ENCODE measurements at places on chromosomes 6 and 20.

DNA sequence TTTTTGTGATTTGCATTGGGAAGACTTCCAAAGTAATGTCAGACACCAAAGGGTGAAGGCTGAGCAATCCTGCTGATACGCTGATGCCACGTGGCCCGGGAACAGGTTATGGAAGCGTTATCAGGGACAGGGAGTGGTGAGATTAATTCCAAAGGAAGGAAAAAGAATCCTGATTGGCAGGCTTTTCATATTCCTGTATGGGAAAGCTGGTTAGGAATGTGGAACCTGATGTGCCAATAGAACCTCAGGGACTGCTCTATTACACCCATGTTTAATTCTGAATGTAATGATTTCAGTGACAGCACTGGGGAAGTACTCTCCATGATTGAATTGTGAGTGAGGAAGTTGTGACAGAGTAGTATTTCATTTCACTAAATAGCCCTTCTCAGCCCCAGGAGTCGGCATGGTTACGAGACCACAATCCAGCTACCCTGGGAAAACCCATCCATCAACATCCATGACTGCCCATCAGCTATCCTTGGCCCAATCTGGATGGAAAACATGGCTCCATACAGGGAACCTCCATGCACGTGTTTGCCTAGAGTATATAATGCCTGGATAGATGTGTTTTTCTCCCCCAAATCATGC lies 49.4 kb downstream of the F13A1 start:
- no peak for DNase-seq

GRCh38 chr6:157684620-157685299 lies 138.3 kb upstream of the SNX9 start:
- no peak for DNase-seq

DNA sequence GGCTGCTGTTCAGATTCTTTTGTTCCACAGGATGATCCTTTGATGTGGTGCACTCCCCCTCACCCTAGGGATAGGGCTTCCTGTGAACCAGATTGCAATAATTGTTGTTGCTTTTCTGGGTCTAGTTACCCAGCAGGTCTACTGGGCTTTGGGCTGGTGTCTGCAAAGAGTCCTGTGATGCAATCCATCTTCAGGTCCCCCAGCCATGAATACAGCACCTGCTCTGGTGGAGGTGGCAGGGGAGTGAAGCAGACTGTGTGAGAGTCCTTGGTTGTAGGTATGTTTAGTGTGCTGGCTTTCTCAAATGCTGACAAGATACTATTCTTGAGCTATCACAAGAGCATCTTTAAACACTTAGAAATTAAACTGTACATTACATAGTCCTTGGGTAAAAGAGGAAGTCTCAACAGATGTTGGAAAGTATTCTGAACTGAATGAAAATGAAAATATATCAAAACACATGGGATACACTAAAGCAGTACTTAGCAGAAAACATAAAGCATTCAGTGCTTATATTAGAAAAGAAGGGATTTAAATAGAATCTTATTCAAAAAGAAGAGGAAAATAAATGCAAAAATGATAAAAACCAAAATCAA lies 49.1 kb upstream of the CCR6 start:
- DNase-seq: no peak

DNA sequence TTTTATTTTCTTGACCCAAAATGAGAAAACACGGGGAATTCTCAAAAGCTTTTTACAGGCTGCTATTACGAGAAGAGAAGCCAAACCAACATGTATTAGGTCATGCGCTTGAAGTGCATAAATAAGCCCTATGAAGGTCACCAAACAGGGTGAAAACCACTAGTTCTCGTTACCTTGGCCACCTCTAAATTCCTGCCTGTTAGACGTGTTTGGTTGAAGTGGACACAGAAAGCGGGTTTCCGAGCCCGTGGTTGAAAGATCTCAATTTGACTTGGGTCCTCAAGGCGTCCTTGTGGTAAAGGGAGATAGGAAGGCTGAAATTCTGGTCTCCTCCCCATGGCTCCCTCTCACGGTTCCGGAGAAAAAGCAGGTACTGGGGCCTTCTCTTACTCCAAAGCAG lies 6.2 kb downstream of the EYA2 start:
- no peak for DNase-seq

GRCh38 chr6:5438922-5439584 lies 177.7 kb downstream of the FARS2 start:
- no peak for DNase-seq

- DNase-seq: no peak
Measured at GRCh38 chr20:5282561-5282960, 34.2 kb downstream of the PROKR2 start.

DNA sequence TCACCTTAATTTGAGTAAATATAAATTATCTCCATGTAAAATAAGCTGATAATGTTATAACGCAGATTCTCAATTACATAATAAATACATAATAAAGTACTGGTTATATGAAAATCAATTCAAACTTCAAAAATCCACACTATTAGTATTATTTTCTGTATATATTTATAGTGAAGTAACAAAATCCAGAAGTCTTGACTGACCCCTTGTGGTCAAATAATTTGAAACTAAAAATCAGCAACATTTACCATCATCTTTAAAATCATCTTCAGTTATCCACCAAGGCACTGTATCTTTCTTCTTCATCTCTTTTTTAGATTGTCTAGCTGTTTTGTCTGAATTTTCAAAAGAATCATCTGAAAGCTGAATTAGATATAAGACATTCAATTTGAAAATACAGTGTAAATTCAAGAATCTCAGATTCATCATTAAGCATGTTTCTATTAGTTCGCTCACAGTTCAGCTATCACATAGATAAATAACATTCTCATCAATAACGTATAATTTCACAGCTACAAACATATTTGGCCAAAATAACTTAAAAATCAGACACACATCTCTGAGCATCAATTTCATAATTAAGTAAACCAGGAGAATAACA lies 6.5 kb downstream of the CEP162 start:
- DNase-seq: no peak

- DNase-seq: no peak
Measured at GRCh38 chr6:111114482-111114881, 27.2 kb downstream of the SLC16A10 start.
